ENCODE measurements at places on chromosomes 6 and 20. TPM values are rescaled to one million over a fixed set of nuclear protein-coding genes. Genes with fewer than 3 reads are reported as not detected.

Gene POM121L2
- not detected for total RNA-seq

Gene CDSN
- not detected for total RNA-seq

Gene PEX7
- total RNA-seq, result 5.1 TPM

Gene DLK2
- 6.4 TPM for total RNA-seq

Gene SLC17A3
- 1.00 TPM for total RNA-seq

Gene MEP1A
- total RNA-seq, result not detected

Gene MYBL2
- total RNA-seq, result 76.8 TPM

Gene LY86
- total RNA-seq, result not detected

Gene MMP24OS
- total RNA-seq, result 71.4 TPM

Gene TUBB2B
- 13.8 TPM for total RNA-seq

Gene STXBP5
- total RNA-seq, result 12.7 TPM

Gene CFAP61
- total RNA-seq, result 0.37 TPM

Gene GPSM3
- 0.36 TPM for total RNA-seq

Gene LRFN2
- total RNA-seq, result not detected
